ENCODE measurements at places on chromosomes 13 and 19.
A peak's percentile ranks its signal among the peaks of the same experiment; 100 is the strongest.

GRCh38 chr13:110560601-110561343 is 750 bp downstream of the RAB20 start:
- no peaks in the 10 kb centered on the region for H3K36me3 ChIP-seq
- H3K4me1 ChIP-seq = peaks cover 6% of the 10 kb centered on the region
- H3K27me3 ChIP-seq = no peaks in the 10 kb centered on the region
- no peak for DNase-seq
- H3K27ac ChIP-seq = peak overlapping the region; percentile 98
- peak overlapping the region; percentile 98 for H3K4me3 ChIP-seq

GRCh38 chr19:18832306-18833140 is 764 bp downstream of the UPF1 start:
- no peak for DNase-seq
- H3K36me3 ChIP-seq = peaks cover 7% of the 10 kb centered on the region
- peaks cover 25% of the 10 kb centered on the region for H3K4me1 ChIP-seq
- H3K27ac ChIP-seq = peak overlapping the region; percentile 92
- peak overlapping the region; percentile 51 for H3K4me3 ChIP-seq

DNA sequence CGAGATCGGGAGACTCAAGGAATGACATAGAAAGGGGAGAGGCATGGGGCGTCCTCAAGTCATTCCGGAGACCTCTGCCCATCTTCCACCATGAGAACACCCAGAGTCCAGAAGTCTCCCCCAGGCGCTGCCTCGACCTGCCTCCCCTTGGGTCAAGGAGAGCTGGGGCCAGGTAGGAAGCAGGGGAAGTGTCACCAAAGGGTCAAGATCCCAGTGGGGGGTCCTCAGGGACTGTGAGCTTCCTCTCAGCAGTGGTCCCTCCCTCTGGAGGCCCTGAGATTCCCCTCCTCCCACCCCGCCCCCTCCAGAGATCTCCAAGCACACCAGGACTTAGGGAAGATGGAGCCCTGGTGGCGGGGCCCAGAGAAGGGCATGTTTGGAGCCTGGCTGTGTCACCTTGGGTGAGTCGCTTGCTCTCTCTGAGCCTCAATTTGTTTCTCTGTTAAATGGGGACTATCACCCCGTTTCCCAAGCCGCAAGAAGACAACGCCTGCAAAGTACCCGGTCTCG is 919 bp downstream of the DACT3 start:
- H3K4me3 ChIP-seq = peak overlapping the region; percentile 91
- no peaks in the 10 kb centered on the region for H3K27me3 ChIP-seq
- peaks cover 21% of the 10 kb centered on the region for H3K4me1 ChIP-seq
- no peak for DNase-seq
- no peaks in the 10 kb centered on the region for H3K36me3 ChIP-seq

GRCh38 chr13:34000955-34001354 is 183.0 kb downstream of the RFC3 start:
- H3K36me3 ChIP-seq = no peaks in the 10 kb centered on the region
- no peak overlapping the region for H3K27ac ChIP-seq
- no peaks in the 10 kb centered on the region for H3K27me3 ChIP-seq
- H3K4me1 ChIP-seq = no peaks in the 10 kb centered on the region

DNA sequence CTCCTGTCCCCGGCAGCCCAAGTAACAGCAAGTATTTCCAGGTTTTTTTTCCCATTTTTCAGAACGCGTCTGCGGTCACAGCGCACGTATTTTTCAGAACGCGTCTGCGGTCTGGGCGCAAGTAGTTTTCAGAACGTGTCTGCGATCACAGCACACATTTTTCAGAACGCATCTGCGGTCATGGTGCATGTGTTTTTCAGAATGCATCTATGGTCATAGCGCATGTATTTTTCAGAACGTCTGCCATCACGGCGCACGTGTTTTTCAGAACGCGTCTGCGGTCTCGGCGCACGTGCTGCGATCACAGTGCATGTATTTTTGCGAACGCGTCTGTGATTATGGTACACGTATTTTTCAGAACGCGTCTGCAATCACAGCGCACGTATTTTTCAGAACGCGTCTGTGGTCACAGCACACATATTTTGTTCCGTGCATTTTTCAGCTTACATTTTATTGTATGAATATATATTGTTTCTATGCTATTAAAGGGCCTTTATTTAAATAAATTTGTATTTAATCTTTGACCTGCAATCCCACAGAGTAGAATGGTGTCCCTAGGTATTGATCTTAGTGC is 19.7 kb downstream of the ATP4B start:
- H3K36me3 ChIP-seq = peaks cover 17% of the 10 kb centered on the region
- H3K27me3 ChIP-seq = no peaks in the 10 kb centered on the region
- H3K4me1 ChIP-seq = no peaks in the 10 kb centered on the region
- DNase-seq = peak; percentile 10
- no peak overlapping the region for H3K27ac ChIP-seq
- H3K4me3 ChIP-seq = no peak overlapping the region

- H3K4me1 ChIP-seq = no peaks in the 10 kb centered on the region
- H3K27ac ChIP-seq = no peak overlapping the region
- no peaks in the 10 kb centered on the region for H3K36me3 ChIP-seq
- H3K27me3 ChIP-seq = no peaks in the 10 kb centered on the region
- H3K4me3 ChIP-seq = no peak overlapping the region
These were observed 33.1 kb upstream of the ZNF420 start for GRCh38 chr19:37045140-37045539.
